ENCODE measurements at places on chromosomes 7 and 10.

DNA sequence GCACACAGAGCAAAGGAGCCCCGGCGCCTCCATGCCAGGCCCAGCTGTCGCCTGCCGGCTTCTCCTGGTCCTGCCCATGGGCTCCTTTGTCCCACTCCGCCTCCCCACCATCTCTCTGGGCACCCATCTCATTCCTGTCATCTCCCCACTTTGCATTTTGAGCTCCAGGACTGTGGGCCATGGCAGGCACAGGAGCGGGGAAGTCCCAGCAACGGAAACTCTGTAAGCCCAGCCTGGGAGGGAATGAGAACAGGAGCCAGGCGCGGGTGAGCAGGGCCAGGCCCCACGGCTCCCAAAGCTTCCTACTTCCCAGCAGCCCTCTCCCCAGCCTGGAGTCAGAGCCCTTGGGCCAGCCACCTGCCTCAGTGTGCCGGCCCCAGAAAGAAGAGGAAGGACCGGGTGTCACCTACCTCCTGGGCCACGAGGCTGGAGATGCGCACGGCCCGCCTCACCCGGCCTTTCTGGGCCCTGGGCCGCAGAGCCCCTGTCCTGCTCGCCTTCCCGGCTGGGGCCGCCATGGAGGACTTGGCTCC is 23.1 kb downstream of the KCNH2 start:
- no peak for DNase-seq

- DNase-seq: no peak
Measured at GRCh38 chr10:131946321-131946751, 35.4 kb downstream of the BNIP3 start.

- no peak for DNase-seq
Measured at GRCh38 chr7:81478664-81479063, 291.2 kb downstream of the HGF start.

- DNase-seq: no peak
Measured at GRCh38 chr7:70953796-70954195, 178.1 kb upstream of the GALNT17 start.

DNA sequence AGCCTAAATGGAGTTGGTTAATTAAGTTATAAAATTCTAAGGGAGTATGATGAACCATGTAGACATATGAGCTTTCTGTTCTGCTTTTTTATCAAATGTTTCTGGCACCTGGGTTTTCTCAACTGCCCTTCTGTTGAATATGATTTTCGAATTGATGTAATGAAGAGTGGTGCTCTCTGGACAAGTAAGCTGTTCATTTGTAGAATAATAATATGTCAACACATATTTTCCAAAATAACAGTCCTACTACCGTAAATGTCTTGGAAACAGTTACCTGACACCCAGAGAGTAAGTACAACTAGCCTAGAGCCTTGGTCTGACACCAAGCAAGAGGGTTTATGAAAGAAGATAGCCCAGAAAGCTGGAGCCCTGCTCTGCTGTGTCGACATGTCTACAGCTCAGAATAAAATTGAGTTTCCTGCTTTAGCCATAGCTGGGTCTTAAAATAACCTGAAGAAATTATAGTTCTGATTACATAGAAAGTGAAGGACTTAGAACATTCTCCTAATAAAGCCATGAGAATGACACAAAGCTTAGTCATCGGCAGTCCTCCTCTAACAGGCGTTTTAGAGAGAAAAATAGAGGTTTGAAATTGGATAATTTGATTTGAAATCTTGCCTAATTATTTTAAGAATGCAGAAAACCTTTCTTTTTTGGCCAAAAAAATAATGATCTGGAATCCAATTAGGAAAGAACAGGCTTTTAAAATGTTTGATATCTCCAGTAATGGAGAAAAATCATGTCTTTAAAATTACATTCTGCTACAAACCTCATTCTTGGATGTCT is 25.1 kb downstream of the HDAC9 start:
- DNase-seq: no peak

- no peak for DNase-seq
Measured at GRCh38 chr10:116056445-116057293, 216.3 kb downstream of the GFRA1 start.

DNA sequence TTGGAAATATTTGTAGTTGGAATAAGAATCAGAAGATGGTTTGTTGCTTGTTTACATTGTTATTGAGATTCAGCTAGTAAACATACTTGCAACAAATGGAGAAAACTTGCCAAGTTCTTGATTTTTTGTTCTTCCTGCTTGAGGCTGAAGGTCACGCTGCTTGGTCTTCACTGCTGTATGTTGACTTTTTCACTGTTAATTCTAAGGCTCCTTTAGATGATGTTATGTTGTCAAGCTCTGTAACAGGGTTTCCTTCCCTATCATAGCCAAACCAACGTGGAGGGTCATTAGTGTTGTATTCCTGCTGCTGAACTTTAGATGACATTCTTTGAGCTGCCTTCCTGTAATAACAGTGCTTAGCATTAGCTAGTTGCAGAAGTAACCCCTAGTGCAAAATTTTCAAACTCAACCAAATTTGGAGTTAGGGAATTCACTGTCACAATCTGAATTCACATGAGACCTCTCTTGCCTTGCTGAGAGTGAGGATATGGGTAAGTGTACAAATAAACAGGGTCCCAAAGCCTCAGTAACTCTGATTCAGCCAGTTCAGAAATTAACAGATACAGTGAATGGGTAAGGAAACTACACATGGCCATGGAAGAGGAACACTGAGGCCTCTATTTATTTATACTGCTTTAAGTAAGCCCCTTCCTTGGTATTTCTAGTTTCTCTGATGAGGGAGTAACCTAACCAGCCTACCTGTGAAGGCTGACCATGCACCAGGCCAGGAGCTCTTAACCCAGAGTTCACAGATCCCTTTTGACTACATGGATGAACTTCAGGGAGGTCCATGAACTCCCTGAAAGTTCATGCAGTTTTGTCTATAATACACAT is 64.6 kb downstream of the FAM185A start:
- no peak for DNase-seq

- no peak for DNase-seq
Measured at GRCh38 chr10:74988832-74989561, 122.5 kb upstream of the SAMD8 start.

- DNase-seq: no peak
Measured at GRCh38 chr10:94320285-94320914, 42.3 kb downstream of the NOC3L start.

Data from stimulated activated CD8-positive, alpha-beta memory T cell treated with anti-CD3 and anti-CD28 coated beads, Interleukin-15, amount 100 ng/mL, for 4 hours (primary cell).